ENCODE measurements at places on chromosomes 11 and 22. TPM values are rescaled to one million over a fixed set of nuclear protein-coding genes. Genes with fewer than 3 reads are reported as not detected.
A peak's percentile ranks its signal among the peaks of the same experiment; 100 is the strongest.

The OR51I1 gene
- not detected for total RNA-seq

The MGAT3 gene
- 34.1 TPM for total RNA-seq

The TRIM22 gene
- total RNA-seq, result 49.7 TPM

The OR6A2 gene
- 2.2 TPM for total RNA-seq

The VEGFB gene
- total RNA-seq, result 60.8 TPM

The NEFH gene
- total RNA-seq, result not detected

- DNase-seq, result no peak
Measured at GRCh38 chr11:70721006-70721405, 322.7 kb downstream of the CTTN start.

DNA sequence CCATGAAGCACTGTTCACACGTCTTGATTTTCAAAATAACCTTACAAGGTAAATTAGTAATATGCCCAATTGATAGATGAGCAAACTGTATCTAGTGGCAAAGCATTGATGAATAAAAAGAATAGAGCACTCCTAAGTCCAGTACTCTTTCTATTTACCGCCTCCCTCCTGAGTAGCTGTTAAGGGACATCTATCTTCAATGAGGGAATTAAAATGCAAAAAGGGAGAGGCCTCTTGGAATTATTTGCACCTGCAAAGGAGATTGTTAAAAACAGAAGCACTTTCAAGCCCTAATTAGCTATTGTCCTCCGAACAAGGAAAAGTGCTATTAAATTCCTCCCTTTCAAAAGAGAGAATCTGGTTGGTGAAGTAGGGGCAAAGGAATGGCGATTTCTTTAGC is 6.8 kb upstream of the GALNT18 start:
- no peak for DNase-seq

DNA sequence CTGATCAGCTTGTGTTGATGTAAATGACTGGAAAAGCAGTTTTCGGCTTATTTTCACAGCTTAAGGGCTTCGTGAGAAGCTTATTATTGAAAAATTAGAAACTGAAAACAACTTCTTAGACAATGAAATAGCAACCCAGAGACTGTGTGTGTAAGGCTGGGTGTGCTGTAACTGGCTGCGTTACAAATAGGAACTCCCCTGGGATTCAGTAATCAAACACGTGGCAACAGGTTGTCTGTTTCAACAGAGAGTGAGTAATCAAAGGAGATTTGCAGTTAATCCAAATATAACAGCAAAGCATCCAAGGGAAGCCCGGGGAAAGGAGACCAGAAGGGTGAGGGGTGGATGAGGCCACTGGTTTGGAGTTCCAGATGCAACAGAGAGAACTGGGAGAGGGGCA is 19.2 kb downstream of the NTM start:
- DNase-seq, result no peak

- DNase-seq, result no peak
Measured at GRCh38 chr11:104324276-104324675, 160.3 kb upstream of the PDGFD start.

GRCh38 chr11:15969701-15970329 is 386.5 kb downstream of the SOX6 start:
- DNase-seq, result no peak

DNA sequence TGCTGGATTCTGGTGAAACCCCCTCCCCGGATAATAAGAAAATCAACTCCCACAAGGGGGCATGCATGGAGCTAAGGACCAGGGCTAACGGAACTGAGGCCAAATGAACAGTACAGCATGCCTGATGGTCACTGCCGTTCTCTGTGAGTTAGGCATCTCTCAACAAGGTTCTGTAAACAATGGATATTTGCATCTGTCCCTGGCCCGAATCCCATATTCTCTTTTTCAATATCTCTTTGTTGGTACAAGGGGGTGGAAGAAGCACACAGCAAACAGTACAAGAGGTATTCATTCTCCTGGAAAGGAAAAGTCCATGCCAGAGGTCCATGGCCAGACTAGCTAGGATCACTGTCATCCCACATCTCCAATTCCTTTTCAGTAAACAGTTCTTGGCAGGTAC is 32.2 kb upstream of the APOA1 start:
- DNase-seq, result no peak

- DNase-seq, result peak; percentile 42
Measured at GRCh38 chr22:27075891-27076290, 418.5 kb downstream of the MIAT start.

DNA sequence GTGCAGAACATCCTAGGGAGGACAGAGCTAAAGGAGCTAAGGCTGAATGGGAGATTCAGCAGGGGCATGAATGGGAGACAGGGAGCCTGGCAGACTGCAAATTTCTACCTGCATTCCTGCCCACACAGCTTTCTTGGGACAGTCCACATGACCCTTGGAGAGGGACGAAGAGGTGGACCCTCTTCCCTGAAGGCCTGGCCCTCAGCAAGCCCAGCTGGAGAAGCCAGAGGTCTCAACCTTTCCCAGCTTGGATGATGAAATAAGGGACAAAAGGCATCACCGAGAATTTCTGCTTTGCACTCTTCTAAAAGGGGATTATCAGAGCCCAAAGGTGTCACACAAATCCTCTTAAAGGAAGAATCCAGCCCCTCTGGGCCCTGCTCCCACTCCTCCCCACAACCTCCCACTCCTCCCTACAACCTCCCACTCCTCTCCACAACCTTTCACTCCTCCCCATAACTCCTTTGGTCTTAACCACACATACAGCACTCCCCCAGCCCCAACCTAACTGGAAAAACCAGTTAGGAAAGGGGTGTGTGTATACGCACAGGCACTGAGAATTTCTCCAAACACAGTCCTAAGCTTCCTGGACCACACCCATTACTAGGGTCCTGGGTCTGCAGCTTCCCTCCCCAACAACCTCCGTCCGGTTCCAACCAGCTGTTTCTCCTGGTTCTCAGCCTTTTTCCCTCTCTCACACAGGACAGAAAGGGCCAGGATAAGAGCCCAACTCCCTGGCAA is 38.4 kb downstream of the RPL27A start:
- DNase-seq, result no peak

DNA sequence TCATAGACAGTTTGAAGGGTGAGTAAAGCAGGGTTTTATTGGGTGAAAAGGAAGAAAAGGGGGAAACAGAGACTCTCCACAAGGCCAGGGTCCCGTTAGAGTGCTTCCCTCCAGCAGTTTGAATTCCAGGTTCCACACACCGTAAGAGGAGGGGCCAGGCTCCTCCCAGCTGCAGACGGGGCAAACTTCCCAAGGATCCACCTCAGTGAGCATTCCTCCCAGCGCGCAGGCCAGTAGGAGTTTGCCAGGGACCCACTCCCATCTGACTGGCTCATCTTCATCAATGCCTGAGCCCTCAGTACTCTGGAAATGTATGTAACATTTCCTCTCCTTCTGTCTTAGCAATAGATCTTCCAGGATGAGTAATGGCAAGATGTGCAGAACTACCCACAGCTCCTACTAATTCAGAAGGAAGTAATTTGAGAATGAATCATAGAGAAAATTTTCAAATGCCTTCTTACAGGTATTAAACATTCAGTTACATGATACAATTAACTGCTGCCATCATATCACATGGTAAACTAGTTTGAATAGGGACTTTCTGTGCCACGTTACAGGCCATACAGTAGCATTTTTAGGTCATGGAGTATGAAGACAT is 34.0 kb upstream of the TRPC6 start:
- DNase-seq, result no peak

DNA sequence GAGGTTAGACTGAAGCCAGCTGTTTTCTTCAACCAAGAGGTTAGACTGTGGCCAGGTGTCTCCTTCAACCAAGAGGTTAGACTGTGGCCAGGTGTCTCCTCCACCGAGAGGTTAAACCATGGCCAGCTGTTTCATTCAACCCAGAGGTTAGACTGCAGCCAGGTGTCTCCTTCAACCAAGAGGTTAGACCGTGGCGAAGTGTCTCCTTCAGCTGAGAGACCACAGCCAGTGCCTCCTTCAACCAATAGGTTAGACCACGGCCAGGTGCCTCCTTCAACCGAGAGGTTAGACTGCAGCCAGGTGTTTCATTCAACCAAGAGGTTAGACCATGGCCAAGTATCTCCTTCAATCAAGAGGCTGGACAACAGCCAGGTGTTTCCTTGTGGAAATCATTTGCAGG is 498.1 kb downstream of the TBC1D22A start:
- no peak for DNase-seq

GRCh38 chr11:46210133-46210636 is 67.3 kb upstream of the CREB3L1 start:
- DNase-seq, result no peak

Data from OCI-LY7 (cell line).